ENCODE measurements at places on chromosomes 5 and 9.

DNA sequence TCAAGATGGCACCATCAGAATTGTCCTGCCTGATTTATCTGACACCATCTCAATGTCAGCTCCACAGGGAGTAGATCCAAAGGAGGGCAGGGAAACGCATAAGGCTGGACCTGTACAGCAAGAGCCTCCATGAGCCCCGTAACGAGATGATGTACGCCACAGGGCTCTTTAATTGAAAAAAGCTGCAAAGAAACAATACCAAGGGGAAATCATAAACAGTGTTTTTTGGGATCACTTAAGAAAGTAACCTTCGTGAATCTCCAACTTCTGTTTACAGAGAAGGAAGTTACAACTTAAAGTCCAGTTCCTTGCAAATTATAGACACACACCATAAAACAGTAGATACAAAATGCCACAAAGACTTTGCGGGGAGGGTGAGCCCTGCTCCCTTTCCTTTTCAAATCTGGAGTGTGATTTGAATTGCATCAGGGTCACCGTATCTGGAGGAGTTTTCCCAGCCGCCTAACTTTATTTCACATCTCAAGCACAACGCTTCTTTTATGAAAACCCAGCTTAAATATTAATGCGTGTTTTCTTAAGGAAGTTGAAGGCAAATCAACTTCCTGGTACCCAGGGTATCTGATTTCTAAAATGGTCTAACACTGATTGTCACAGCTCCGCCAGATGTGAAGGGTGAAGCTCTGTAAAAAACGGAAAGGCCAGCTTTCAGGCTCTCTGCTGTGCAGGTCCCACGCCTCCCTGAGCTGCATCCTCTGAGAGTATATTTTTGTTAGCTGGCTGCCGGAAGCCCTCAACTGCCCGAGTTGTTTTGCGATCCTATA lies 88.9 kb downstream of the EBF1 start:
- H3K36me3 ChIP-seq = peaks cover 3% of the 10 kb centered on the region
- peaks cover 10% of the 10 kb centered on the region for H3K4me1 ChIP-seq
- H3K27me3 ChIP-seq = peaks cover 41% of the 10 kb centered on the region
- H3K4me3 ChIP-seq = no peak overlapping the region
- H3K27ac ChIP-seq = no peak overlapping the region

GRCh38 chr5:2833556-2833955 lies 82.1 kb upstream of the IRX2 start:
- no peaks in the 10 kb centered on the region for H3K4me1 ChIP-seq
- H3K4me3 ChIP-seq = no peak overlapping the region
- H3K27ac ChIP-seq = no peak overlapping the region
- no peak for DNase-seq
- no peaks in the 10 kb centered on the region for H3K36me3 ChIP-seq
- no peaks in the 10 kb centered on the region for H3K27me3 ChIP-seq

DNA sequence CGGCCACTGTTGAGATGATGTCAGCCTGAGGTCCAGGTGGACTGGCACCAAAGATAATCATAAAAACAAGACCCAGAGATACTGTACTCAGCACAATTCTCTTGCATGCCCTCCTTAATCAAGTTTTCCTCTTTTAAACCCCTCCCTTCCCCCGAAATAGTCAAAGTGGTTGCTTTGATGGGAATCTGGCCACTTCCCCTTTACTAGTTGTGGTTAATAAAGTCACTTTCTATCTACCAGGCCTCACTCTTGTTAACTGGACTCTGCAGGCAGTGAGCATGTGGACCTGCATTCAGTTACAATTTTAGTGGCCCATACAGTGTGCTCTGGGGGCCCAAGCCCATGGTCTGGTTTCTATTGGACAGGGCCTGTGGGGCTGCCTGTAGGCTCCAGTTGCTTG lies 17.5 kb downstream of the FBP2 start:
- DNase-seq = no peak
- H3K36me3 ChIP-seq = no peaks in the 10 kb centered on the region
- peaks cover 5% of the 10 kb centered on the region for H3K27me3 ChIP-seq
- H3K4me3 ChIP-seq = no peak overlapping the region
- H3K27ac ChIP-seq = no peak overlapping the region
- peaks cover 2% of the 10 kb centered on the region for H3K4me1 ChIP-seq

GRCh38 chr5:142186857-142187594 lies 78.4 kb downstream of the NDFIP1 start:
- H3K4me1 ChIP-seq = no peaks in the 10 kb centered on the region
- H3K27me3 ChIP-seq = peaks cover 16% of the 10 kb centered on the region
- no peak overlapping the region for H3K27ac ChIP-seq
- H3K4me3 ChIP-seq = no peak overlapping the region

DNA sequence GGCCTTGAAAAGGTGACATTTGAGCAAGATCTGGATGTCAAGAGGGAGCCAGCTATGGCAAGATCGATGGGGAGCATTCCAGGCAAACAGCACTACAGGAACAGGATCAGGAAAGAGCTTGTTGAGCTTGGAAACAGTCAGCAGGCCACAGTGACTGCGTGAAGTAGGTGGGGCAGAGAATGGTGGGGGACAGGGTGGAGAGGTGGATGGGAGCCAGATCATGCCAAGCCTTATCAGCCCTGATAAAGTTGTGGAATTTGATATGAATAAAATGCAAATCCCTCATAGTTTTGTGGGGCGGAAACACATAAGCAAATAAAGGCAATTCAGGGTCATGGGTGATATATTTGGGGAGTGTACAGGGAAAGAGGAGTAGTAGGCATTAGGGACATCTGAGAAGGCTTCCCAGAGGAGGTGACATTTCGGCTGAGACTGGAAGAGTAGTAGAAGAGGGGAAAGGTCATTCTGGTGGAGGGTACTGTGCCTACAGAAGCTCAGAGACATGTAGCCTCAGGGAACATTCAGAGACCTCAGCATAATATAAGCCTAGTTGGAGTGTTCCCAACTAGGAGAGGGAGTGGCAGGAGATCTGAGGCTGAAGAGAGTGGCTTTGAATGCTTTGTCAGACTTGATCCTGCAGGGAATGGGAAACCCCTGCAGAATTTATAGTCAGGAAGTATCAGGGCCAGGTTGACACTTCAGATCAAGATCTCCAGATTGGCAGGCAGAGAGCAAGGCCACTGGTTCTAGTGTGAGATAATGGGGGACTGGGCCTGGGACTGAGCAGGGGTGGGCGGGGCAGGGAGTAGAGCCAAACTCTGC lies 9.7 kb upstream of the CYSTM1 start:
- H3K4me1 ChIP-seq = no peaks in the 10 kb centered on the region
- no peak overlapping the region for H3K27ac ChIP-seq
- no peaks in the 10 kb centered on the region for H3K27me3 ChIP-seq
- no peak overlapping the region for H3K4me3 ChIP-seq
